ENCODE measurements at places on chromosomes 3 and 15.

DNA sequence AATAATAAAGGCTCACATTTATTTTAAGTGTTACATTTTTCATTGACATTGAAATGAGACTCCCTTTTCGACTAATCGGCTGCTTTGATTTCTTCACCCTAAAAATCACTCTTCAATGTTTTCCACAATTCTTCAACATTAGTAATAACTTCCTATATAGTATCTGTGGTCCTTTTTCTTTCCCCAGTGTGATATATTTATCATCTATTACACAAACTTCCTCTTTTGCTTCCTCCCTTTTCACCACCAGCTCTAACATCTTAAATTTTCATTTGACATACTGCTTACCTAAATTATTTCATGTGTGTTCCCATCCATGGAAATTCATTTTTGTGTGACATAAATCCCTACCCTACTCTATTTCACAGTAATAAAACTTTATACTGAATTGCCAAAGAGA is 244.4 kb downstream of the TIGIT start:
- no peak for DNase-seq

GRCh38 chr3:99929745-99930139 is 112.1 kb downstream of the CMSS1 start:
- DNase-seq: no peak

DNA sequence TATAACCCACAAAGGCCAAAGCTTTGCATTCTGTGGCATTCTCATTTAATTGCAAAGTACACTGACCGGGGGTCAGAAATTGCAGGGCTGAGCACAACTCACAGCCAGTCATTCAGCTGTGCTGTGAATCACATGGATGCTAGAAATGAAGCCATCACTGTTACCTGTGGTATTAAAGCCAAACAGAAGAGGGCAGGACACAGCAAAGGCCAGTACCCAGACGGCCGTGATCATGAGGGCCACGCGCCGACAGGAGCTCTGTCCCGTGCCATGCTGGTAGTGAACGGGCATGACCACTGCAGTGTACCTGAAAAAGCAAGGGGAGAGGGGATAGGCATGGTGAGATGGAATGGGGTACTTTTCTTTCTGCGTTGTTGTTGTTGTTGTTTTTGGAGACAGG is 31.6 kb downstream of the DRD3 start:
- DNase-seq: no peak

GRCh38 chr3:120425572-120426250 is 25.1 kb downstream of the FSTL1 start:
- DNase-seq: no peak

DNA sequence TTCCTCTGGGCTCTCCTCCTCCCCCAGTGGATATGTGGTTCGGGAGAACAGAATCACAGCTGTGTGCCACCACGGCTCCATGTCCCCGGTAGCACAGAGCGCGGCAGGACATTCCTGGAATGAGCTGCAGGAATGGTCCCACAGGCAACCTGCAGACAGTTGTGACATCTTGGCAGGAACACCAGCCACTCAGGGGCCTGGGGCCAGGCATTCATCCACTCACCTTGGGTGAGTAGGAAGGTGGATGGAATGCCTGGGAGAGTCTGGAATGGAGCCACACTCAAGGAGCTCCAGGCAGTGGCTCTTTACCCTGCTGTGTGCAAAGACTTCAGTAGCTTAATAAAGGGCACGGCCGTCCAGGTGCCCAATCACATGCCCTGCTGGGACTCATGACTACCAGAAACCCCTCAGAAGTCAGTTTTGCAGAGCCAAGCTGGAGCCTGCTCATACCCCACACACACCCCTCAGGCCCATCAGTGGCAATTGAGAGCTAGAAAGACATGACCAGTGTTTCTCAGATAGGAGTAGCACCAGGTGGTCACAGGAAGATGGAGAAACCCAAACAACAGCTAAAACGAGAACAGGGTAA is 117.3 kb upstream of the PRR20G start:
- DNase-seq: no peak
